WTC11 (cell line): ENCODE measurements at places on chromosomes 7 and 10. TPM values are rescaled to one million over a fixed set of nuclear protein-coding genes. Genes with fewer than 3 reads are reported as not detected.

The HIF1AN gene
- total RNA-seq = 49.9 to 58.3 TPM (median 53.9 TPM) in 3 replicates

The FRMPD2 gene
- 0.73 to 1.3 TPM (median 1.1 TPM) in 3 replicates for total RNA-seq

- H3K27ac ChIP-seq = peak overlapping the region; percentile 67
- no peaks in the 10 kb centered on the region for H3K36me3 ChIP-seq
- H3K4me3 ChIP-seq = peak overlapping the region; percentile 51
These were observed 68.4 kb downstream of the ABCC2 start for GRCh38 chr10:99850767-99851340.

GRCh38 chr10:104208730-104209129 lies 23.4 kb downstream of the CFAP43 start:
- H3K27ac ChIP-seq = no peak overlapping the region
- no peak for DNase-seq
- H3K4me1 ChIP-seq = no peaks in the 10 kb centered on the region
- no peak overlapping the region for H3K4me3 ChIP-seq

- peaks cover 26% of the 10 kb centered on the region for H3K36me3 ChIP-seq
- DNase-seq = no peak
- H3K27ac ChIP-seq = no peak overlapping the region
- H3K4me3 ChIP-seq = no peak overlapping the region
- H3K27me3 ChIP-seq = no peaks in the 10 kb centered on the region
These were observed 51.1 kb downstream of the PRF1 start for GRCh38 chr10:70551466-70551865.
